Activated T-cell treated with anti-CD3 and anti-CD28 coated beads, Interleukin-2, amount 50 U/mL, for 72 hours (primary cell): ENCODE measurements at places on chromosomes 12 and 14.

- H3K4me1 ChIP-seq = peaks cover 36% of the 10 kb centered on the region
- H3K36me3 ChIP-seq = no peaks in the 10 kb centered on the region
- DNase-seq = no peak
- peak overlapping the region; percentile 17 for H3K27ac ChIP-seq
- H3K4me3 ChIP-seq = peak overlapping the region; percentile 48
These were observed 24.3 kb upstream of the OR6J1 start for GRCh38 chr14:22668417-22668816.

DNA sequence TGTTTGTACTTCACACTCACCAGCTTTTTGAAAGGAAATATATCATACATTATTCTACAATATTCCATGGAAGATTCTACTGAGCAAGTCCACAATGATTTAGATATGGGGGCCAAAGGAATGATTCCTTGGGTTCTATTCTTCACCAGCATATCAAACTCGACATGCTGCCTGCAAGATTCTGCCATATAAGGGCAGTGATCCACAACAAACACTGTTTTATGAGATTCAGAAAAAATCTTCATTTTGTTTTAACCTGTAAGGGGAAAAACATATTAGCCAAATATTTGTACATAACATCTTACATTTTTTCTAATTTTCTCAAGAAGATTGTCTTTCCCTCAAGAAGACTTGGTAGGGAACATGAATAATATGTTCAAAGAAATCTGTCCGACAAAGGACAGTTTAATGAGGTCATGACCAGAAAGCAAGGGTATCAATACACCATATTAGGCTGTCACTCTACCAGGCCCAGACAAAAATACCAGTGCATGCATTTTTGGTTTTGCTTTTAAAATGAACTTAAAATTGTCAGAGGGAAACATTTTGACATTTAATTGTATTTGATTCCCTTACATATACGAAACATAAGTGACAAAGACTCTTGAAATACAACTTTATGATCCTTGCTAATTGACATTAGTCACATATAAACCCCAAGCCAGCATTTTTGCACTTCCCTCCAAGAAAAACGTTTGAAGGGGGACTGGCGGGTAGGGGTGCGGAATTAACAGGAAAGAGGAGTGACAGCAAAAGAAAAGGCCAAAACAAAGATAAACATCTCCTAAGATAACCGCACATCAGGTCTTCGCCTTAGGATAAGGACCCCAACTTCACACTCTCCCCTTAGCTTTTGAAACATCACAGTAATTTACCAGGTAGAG, 980 bp downstream of the INTS13 start:
- peak overlapping the region; percentile 97 for H3K27ac ChIP-seq
- H3K27me3 ChIP-seq = no peaks in the 10 kb centered on the region
- DNase-seq = no peak
- peaks cover 22% of the 10 kb centered on the region for H3K36me3 ChIP-seq
- H3K4me1 ChIP-seq = peaks cover 74% of the 10 kb centered on the region

DNA sequence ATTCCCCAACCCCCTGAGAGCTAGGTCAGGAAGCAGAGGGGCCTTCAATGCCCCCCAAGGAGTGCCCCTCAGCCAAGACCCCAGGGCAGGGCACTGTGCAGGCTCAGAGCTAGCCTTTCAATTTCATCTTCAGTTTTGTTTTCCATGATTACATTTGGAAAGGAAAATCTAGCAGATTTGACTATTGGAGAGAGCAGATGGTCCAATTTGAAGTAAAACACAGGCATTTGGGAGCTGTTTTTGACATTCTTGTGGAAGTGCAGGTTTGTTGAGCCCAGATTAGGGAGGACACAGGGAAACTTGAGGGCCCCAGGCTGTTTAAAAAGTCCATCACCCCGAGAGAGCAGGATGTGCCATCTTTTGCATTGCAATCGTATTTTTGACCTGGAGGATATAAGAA, 58.6 kb upstream of the GPATCH2L start:
- no peaks in the 10 kb centered on the region for H3K27me3 ChIP-seq
- H3K36me3 ChIP-seq = no peaks in the 10 kb centered on the region
- H3K27ac ChIP-seq = no peak overlapping the region
- DNase-seq = no peak

GRCh38 chr12:48350249-48351021, at the start of gene ZNF641:
TSS of gene ZNF641 (minus strand) at chr12:48350919. CDS start at chr12:48348090, 2,829 bp downstream.
- H3K27me3 ChIP-seq = no peaks in the 10 kb centered on the region
- peaks cover 10% of the 10 kb centered on the region for H3K36me3 ChIP-seq
- H3K4me1 ChIP-seq = peaks cover 20% of the 10 kb centered on the region

DNA sequence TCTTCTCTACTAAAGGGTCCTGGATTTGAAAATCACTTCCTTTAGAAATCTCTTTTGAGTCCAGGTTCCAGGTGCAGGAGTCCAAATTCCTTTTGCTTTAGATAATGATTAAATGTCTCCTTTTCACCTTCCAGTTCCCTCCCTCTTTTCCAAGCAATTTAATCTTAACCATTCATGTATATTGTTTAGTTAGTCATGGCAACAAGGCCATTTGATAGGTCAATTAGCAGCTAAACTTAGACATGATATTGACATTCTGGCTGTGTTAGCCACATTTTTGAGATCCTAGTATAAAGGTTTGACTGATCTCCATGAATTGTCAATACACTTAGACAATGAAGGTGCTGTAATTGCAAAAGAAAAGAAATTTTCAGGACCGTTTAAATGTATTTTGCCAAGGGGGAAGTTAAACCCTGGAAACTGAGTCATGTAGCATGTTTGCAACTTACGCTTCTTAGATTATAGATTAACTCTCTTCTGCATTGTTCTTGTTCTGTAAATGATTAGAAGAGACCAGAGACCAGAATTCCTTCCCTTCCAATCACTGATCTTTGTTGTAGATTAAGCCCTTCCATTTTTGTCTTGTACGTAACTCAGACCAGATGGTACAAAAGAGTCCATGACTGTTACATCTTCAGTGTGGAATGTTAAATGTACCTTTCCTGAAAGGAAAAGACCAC, 12.4 kb upstream of the C12orf75 start:
- DNase-seq = no peak
- H3K36me3 ChIP-seq = peaks cover 6% of the 10 kb centered on the region
- no peak overlapping the region for H3K4me3 ChIP-seq
- no peak overlapping the region for H3K27ac ChIP-seq
- peaks cover 11% of the 10 kb centered on the region for H3K27me3 ChIP-seq
- peaks cover 24% of the 10 kb centered on the region for H3K4me1 ChIP-seq

- no peak overlapping the region for H3K27ac ChIP-seq
- H3K27me3 ChIP-seq = no peaks in the 10 kb centered on the region
- no peaks in the 10 kb centered on the region for H3K4me1 ChIP-seq
These were observed 268.1 kb upstream of the RMST start for GRCh38 chr12:97194546-97194945.

DNA sequence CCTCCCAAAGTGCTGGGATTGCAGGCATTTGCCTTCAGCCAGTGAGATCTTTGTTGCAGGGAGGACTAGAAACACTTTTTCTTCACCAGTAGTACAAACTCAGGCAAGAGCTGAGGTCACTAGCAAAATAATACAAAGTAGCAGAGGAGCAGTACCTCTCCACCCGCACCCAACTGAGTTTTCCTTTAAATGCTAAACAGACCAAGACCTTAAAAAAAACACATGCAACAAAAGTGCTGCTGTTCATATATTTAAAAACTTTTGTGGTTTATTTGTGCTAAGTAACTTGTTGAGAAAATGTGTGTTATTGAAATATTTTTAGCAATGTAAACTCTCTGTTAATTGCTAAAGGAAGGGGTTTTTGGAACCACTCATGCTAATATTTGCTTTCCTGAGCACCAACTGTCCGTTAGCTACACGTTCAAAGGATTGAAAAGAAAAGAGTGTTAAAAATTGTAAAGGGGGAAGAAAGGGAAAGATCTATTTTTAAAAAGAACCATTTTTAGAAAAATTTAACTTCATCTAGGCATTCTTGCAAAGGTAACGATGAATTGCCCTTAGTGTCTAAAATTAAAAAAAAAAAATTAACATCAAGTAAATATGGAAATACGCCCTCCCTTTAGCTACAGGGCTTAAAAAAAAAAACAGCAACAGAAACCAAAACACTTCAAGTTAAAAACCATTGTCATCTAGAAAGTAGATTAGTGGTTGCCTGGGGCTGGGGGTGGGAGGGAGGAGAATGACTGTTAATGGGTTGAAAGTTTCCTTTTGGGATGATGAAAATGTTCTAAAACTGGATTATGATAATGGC, 114.0 kb upstream of the KRAS start:
- peak overlapping the region; percentile 82 for H3K27ac ChIP-seq
- H3K4me3 ChIP-seq = peak overlapping the region; percentile 71
- H3K4me1 ChIP-seq = peaks cover 17% of the 10 kb centered on the region

- H3K27me3 ChIP-seq = peaks cover 5% of the 10 kb centered on the region
- H3K4me1 ChIP-seq = peaks cover 38% of the 10 kb centered on the region
- DNase-seq = no peak
These were observed 3.3 kb upstream of the TMEM117 start for GRCh38 chr12:43832463-43833168.

DNA sequence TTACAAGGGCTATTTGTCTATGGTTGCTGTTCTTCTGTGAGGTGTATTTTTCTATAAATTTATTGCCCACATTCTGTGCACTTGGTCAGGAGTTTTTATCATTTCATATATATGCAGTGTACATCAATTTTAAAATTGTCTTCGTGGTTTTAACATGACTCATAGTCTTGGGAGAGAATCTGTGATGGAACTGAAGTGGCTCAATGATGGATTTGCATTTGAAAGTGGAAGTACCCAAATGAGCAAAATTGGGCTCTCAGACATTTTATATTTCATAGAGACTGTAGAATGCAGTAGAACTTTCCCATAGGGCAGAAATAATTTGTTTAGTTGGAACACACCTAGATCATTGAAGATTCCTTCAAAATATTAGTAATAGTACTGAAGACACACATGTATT, 1.9 kb upstream of the SCFD1 start:
- peak overlapping the region; percentile 28 for H3K27ac ChIP-seq
- H3K27me3 ChIP-seq = no peaks in the 10 kb centered on the region
- H3K4me1 ChIP-seq = peaks cover 35% of the 10 kb centered on the region
- H3K4me3 ChIP-seq = peak overlapping the region; percentile 63
- peaks cover 5% of the 10 kb centered on the region for H3K36me3 ChIP-seq

DNA sequence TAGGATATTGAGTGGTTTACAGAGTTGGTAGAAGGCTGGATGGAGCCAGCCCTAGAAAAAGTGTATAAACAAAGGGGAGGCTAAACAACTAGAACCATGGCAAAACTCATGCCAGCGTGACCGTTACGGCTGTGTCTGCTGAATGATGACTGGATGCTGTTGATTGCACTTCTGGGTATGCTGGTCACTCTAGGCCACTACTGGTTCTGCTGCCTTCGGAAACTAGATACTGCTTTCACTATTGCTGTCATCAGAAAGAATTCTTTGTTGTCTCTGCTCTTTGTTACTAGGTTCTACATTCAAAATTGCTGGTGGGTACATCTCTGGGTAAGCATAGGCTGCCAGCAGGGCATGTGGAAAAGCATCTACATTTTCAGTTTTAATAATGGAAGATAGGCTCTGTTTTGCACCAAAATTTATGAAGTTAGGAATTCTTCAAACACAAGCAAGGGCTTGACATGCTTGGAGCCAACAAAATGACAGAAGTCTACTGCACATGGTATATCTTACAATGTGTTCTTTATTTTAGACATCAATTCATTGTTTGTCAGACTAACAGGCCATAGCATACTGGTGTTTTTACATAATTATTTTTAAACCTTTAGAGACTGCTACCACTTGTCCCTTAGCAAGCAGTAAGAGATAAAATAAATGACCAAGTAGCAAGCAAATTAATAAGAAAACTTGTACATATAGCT, 15.4 kb downstream of the MON2 start:
- H3K27ac ChIP-seq = no peak overlapping the region
- no peak for DNase-seq
- H3K36me3 ChIP-seq = peaks cover 7% of the 10 kb centered on the region
- no peaks in the 10 kb centered on the region for H3K27me3 ChIP-seq
- no peak overlapping the region for H3K4me3 ChIP-seq

DNA sequence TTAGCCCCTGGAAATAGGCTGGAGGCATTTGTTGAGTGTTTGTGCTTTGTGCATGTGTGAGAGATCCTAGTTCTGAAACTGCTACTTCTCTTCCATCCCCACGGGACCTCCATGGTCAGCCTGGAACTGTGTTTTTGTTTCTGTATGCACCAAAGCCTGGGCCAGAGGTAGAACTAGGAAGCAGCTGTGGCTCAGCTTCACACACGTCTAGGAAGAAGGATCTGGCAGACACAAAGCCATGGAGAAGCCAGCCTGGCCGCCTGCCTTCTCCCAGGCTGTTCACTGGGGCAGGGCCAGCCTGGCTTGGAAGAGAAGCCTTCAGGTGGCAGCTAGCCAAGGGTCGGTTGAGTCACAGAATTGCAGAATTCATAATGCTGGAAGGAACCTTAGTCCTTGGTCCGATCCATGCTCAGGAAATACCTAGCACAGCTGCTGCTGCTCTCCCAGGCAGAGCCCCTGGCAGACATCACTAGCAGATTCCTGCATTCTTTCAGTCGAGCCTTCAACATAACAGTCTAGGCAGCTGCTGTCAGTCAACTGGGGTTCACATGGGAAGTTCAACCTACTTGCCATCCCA, 27.0 kb downstream of the RIN3 start:
- peaks cover 38% of the 10 kb centered on the region for H3K4me1 ChIP-seq
- no peak overlapping the region for H3K27ac ChIP-seq
- H3K36me3 ChIP-seq = no peaks in the 10 kb centered on the region

GRCh38 chr12:112447106-112447505, 28.4 kb downstream of the PTPN11 start:
- no peak overlapping the region for H3K4me3 ChIP-seq
- no peaks in the 10 kb centered on the region for H3K27me3 ChIP-seq
- H3K4me1 ChIP-seq = peaks cover 6% of the 10 kb centered on the region
- peak overlapping the region; percentile 82 for H3K27ac ChIP-seq
- no peak for DNase-seq

- no peaks in the 10 kb centered on the region for H3K4me1 ChIP-seq
- no peak overlapping the region for H3K27ac ChIP-seq
- no peaks in the 10 kb centered on the region for H3K36me3 ChIP-seq
- DNase-seq = no peak
- H3K4me3 ChIP-seq = no peak overlapping the region
- H3K27me3 ChIP-seq = peaks cover 9% of the 10 kb centered on the region
These were observed 377.8 kb downstream of the FUT8 start for GRCh38 chr14:65790172-65790815.

DNA sequence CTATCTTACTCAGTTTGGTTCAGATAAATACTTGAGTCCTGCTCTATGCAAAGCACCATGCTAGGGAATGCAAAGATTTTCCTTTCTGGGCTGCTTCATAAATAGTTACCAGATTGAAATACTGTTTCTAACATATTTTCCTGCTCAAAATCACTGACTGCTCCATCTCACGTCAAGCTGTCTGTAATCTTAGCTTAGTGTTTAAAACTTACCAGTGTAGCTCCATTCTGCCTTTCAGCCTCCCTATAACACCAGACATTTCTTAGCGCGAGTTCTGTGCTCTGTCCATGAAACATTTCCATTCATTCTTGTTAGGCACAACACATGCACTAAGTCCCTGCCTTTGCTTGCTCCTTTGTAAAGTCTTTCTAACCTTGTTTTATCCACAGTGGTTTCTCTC, 129.4 kb downstream of the NPAS3 start:
- no peaks in the 10 kb centered on the region for H3K36me3 ChIP-seq
- DNase-seq = no peak
- H3K4me3 ChIP-seq = no peak overlapping the region
- H3K4me1 ChIP-seq = no peaks in the 10 kb centered on the region
- no peaks in the 10 kb centered on the region for H3K27me3 ChIP-seq
